ENCODE measurements at places on chromosomes 1 and 21. TPM values are rescaled to one million over a fixed set of nuclear protein-coding genes. Genes with fewer than 3 reads are reported as not detected.

DNA sequence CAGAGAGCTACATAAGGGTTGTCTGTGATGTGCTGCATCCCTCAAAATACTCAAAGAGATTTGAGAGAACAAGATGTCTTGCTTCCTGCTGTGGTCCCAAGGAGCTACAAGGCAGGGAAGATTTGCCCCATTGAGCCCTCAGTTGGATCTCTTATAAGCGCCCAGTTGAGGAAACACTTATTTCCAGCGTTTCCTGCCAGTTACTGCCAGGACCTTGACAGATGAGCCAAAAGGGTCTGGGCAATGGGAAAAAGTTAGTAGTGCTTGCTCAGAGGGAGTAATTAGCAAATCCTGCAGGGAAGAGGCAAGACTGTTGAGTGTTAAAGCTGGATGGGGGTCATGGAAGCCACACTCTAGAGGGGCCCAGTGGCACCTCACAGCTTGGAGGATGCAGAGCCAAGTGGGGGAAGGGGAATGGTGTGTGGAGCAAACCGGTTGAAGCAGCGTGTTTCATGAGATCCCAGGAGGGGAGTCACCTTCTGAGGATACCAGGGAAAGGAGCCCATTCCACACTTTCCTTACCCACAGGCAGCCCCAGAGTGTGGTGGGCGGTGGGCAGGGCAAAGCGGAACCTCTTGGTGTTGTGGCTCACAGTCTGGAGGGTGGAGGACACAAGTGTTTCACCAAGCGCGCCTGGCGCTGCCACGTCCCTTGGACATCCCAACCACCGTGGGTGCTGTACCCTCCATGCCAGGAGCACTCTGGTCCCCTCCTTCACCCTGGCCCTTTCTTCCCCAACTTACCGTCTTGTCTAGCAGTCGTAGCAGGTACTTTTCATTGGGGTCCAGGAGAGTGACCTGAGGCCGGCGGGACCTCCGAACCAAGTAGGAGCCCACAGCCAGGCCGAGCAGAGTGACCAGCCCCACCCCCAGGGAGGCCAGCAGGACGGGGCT, 805 bp downstream of the CYB5R1 start:
- no peak for DNase-seq

- DNase-seq = no peak
These were observed 144.3 kb upstream of the PRMT6 start for GRCh38 chr1:106912131-106912530.

- DNase-seq = no peak
These were observed 544.6 kb downstream of the AMY1C start for GRCh38 chr1:104294259-104294658.

DNA sequence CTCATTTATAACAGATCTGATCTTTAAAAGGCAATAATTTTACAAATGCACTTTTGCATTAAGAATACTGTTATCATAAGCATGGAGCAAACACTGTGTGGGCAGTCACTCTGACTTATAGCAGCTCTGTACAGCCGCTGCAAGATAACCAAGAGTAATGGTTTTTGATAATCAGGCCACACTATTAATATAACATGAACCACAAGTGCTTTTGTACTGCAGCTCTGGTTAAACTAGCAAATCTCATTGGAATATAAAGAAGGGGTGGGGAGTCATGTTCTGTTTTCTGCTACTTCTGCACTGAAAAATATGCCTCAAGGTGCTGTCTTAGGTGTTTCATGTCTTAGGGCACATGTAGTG, 357.4 kb downstream of the LMO4 start:
- DNase-seq = no peak

- no peak for DNase-seq
These were observed 22.4 kb downstream of the DHCR24 start for GRCh38 chr1:54864460-54865208.

DNA sequence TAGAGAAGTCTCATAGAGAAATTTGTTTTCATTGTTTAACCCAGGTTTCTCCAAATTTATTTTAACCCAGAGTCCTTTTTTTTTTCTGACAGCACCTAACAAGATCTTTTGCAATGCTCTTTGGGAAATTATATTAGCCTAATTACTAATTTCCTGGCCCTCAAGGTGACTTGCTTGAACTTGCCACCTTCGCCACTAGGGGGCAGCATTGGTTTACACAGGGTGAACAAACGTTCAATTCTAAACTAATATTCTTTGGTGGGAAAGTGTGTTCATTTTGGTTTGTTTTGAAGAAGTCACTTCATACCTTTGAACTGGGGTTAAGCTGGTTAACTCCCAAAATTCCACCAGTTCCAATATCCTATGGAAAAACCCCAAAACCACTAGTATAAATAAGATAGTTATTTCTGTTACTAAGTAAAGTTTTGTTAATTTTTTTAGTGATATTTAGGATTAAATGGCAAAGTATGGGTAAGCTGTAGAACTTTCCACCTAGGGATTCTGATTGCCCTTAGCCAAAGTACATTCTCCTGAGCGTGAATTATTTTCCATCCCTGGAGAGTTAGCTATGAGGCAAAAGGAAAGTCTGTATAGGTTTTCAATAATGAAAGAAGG, 13.0 kb downstream of the CCDC190 start:
- DNase-seq = peak; percentile 57

- DNase-seq = no peak
These were observed 16.9 kb downstream of the REG4 start for GRCh38 chr1:119794230-119794875.

GRCh38 chr1:69567652-69568420, at the start of gene LRRC7:
TSS of gene LRRC7 (plus strand) at chr1:69567922. CDS start at chr1:69568640, 718 bp downstream.
- DNase-seq = no peak

GRCh38 chr1:63024132-63024531, 240.2 kb downstream of the ATG4C start:
- no peak for DNase-seq

DNA sequence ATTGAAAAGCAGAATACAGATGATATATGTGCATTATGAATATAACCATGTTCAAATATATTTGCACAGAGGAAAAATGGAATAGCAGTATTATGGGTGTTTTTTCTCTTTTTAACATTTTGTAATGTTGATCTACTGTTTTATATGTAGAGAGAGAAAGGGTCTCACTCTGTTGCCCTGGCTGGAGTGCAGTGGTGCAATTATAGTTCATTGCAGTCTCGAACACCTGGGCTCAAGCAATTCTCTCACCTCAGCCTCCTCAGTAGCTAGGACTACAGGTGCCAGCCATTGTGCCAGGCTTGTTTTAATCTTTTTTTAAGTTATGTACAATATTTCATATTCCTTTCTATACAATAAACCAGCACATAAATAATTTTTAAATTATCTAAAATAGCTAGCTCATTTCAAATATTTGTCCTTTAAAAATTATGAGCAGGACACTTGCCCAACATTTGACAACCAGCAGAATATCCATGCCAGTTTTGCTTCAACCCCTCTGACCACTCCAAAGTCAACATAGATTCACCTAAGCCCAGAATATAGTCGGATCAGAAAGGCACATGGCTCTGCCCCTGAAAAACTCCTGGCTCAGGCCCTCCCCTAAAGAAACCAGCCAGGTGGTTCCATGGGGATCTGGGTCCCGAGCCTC, 29.8 kb downstream of the ZNF281 start:
- DNase-seq = no peak

DNA sequence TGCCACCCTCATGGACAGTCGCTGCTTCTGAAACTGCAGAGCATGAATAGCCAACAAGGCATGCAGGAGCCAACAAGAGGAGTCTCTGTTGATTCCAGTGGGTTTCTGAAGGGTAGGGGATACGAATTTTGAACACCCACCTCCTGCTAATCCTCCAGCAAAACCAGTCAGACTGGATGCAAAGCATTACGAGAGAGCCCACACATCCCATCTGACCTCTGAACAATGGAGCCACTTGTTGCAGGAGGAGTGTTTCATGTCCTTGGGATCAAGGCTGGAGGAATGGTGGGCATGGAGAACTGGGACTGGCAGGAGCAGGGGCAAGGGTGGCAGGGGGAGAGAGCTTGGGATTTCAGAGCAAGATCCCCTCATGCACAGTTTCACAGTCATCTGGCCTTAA, 1.6 kb downstream of the VTCN1 start:
- no peak for DNase-seq

- DNase-seq = no peak
These were observed 128.7 kb upstream of the UBE2U start for GRCh38 chr1:64074767-64075166.

DNA sequence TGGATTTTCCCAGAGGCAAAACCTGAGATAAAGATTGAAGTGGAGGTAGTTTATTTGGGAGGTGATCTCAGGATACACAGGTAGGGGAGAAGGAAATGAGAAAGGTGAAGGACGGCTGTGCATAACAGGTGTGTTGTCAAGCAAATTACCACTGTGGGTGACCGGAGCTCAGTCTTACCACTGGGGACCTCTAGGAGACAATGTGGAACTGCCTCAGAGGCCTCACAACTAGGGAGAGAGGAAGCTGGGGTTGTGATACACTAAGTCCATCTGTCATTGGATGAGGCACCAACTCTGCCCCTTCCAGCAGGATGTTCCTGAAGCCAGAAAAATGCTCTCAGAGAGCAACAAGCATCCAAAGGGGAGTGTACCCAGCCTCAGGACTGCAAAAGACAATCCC, 32.6 kb downstream of the GRIK3 start:
- no peak for DNase-seq

GRCh38 chr1:195053478-195053877, 1554.8 kb downstream of the KCNT2 start:
- no peak for DNase-seq

- no peak for DNase-seq
These were observed 27.9 kb upstream of the ATP2B4 start for GRCh38 chr1:203598752-203599151.

GRCh38 chr1:157982136-157982535, 11.3 kb upstream of the KIRREL1 start:
- no peak for DNase-seq

DNA sequence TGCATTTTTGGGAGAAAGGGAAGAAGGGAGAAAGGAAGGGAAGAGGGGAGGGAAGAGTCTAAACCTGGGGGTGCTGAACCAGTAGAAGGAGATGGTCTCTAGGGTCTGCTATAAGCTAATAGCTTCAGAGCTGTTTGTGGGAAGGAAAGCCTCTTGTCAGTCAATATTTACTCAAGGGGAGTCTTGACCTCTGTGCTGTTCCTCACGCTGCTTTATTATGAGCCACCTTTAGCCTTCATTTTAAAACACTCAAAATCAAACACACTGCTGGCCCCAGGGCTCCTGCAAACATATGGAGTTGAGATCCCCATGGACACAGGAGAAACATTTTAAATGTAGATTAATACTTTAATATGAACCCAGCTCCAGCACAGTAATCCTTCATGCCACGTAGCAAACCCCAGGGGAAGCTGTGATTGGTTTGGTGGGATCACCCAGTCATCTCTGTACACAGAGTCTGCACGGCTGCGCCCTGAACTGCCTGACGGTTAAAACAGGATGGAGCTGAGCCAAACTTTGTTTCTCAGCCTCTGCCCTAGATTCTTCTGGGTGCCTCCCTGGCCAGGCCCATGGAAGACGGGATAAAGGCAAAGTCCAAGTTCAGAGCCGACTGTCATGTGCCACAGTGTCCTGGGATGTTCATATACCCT, 40.2 kb upstream of the VWA5B1 start:
- no peak for DNase-seq

DNA sequence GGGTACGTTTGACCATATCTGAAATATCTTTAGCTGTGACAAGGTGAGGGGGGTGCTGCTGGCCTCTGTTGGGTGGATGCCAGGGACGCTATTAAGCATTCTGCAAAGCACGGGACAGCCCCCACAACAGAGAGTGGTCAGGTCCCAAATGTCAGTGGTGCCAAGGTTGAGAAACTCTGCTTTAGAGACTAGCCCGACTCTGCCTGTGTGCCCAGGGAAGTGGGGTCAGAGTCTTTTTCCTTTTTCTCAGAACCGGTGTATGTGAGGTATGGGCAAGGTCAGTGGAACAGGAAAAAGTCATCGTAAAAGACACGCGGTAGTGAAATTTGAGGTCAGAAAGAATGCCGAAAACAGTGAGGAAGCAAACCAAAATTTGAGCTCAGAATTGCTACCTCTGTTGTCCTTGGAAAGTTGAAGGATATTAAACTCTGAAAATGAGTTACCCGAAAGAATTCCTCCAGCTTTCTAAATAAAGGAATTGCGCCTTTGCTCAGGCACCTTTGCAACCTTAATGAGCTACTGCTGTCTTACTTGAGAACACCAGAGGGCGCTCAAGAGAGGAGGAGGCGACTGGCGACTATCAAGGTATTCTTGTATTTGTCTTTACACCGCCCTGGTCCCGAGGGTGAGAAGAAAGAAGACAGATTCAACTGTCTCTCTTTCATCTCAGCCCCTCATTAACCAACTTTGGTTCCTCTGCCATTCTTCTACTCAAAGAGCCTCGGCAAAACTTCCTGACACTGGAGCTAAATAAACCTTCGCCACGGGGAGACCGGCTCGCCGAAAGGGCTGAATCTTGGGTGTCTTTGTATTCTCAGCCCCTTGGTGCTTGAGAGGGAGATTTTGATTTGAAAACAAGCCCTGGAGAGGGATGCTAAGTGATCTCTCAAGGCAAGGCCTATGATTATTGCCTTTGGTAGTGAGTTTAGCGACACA, 85.4 kb upstream of the OLIG2 start:
- DNase-seq = peak; percentile 13

DNA sequence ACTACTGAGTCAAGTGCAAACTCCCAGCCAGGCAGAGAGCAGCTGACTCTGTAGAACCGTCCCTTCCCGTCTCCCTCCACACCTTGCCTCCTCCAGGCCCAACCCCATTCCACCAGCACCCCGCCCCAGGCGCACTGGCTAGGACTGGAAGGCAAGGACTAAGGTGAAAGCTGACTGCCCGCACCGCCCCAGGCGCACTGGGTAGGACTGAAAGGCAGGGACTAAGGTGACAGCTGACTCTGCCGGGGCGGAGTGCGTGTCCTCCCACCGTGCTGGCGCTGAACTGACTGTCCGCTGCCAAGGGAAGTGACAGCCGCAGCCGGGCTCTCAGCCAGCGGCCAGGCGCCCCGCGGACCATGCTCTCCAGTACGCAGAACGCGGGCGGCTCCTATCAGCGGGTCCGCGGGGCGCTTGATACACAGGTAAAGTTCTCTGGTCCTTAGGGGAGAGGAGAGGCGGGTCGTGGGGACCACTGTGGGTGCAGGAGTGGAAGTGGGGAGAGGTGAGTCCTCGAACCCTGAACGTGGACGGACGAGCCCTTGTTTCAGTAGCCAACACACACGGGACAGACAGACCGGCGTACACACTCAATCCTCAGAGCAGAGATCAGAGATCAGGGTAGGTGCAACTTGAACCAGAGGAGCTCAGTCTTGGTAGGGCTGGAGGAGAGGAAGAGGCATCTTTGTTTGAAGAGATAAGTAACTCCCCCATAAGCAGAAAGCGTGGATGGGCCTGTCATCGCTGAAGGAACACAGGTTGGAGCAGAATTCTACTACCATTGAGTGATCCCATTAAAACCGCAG, 58.0 kb downstream of the RBM11 start:
- no peak for DNase-seq

GRCh38 chr1:176838276-176838995, 326.1 kb downstream of the ASTN1 start:
- no peak for DNase-seq

- peak; percentile 60 for DNase-seq
These were observed 425.5 kb downstream of the NUF2 start for GRCh38 chr1:163747261-163747660.

- peak; percentile 15 for DNase-seq
These were observed 52.6 kb upstream of the EPS8L3 start for GRCh38 chr1:109816175-109816811.

GRCh38 chr21:29195981-29196669, 65.7 kb downstream of the MAP3K7CL start:
- peak; percentile 79 for DNase-seq

Gene ATP6V1G3
- 0.97 TPM for total RNA-seq

Gene TFF2
- total RNA-seq = not detected

Gene DPM3
- 116 TPM for total RNA-seq

Gene RPS27
- 929 TPM for total RNA-seq

Gene CFHR4
- not detected for total RNA-seq

Gene TIE1
- total RNA-seq = 0.33 TPM

Gene ESRRG
- not detected for total RNA-seq

Gene KCNA3
- total RNA-seq = not detected

Gene KRTAP7-1
- total RNA-seq = not detected

Gene LRRC47
- 48.1 TPM for total RNA-seq

Gene DLGAP3
- not detected for total RNA-seq

Data from HFFc6 (cell line).